ENCODE measurements at places on chromosomes 7 and 10. TPM values are rescaled to one million over a fixed set of nuclear protein-coding genes. Genes with fewer than 3 reads are reported as not detected.

Gene OR9A2
- polyA plus RNA-seq, result not detected

Gene PRPS1L1
- not detected for polyA plus RNA-seq

DNA sequence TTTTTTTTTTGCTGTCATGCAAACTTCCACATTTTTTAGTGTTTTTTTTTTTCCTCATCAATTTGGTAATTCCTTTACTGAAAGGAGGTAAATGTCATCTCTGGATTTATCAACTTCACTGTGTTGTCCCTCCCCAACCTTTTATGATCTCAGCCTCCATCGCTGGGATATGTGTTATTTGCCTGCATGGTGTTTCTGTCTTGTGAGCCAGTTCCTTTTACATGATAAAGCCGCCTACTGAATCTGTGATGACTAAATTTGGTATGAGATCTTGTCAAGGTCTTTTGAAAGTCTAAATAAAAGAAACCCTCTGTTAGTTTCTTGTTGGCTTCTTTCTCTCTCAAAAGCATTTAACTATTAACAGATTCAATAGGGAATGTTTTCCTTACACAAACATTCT is 39.3 kb downstream of the TAS2R41 start:
- no peak for DNase-seq

GRCh38 chr7:4715410-4715776 is 33.3 kb downstream of the FOXK1 start:
- DNase-seq, result no peak

GRCh38 chr10:94093286-94093905 is 99.7 kb downstream of the PLCE1 start:
- DNase-seq, result no peak

DNA sequence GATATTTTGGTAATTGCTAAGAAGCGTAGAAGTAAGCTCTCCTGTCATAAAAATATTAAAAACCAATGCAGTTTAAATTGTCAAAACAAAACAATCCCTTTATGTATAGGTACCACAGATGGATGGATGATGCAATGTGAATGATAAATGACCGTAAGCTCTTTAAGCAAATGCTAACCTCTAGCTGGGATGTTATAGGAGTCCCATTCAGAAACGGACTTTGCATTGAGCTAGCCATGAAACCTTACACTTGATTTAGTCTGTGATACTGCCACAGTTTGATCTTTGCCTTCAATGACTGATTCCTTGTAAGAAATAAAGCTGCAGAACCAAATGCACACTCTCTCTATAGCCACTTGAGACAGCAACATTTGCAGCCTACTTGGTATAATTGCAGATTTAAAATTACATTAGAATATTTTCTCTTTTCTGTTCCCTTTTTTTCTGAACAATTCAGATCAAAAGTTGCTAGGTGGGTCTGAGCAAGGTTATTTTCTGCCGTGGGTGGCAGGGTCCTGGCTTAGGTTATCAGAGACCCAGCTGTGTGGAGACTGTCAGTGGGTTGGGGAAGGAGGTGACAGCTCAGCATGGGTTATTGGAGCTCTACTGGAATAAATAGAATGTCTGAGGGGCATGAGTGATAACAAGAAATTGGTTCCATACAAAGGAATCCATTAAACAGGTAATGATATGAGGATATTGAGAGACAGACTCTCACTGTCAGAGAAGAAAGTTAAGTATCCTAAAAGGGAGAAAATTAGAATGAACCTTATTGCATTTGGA is 258.8 kb upstream of the CDC14C start:
- no peak for DNase-seq

DNA sequence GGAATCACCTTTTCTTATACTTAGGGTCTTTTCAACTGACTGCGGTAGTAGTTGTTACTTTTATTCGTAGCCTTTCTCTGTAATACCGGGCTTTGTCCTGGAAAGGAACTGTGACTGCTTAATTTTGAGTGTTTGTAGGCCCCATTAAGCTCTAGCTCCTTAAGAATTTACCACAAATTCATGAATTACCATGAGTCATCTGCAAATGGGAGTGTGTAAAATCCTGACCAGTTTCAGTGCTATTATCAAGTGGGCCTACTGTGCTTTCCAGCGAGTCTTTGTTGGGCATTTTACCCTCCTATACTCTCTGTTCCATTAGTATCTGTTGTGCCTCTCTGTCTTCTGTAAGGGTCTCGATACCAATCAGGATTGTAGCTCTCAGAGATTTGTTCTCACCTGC is 49.7 kb downstream of the ZMYND11 start:
- DNase-seq, result no peak

Gene TACR2
- polyA plus RNA-seq, result 0.47 TPM

DNA sequence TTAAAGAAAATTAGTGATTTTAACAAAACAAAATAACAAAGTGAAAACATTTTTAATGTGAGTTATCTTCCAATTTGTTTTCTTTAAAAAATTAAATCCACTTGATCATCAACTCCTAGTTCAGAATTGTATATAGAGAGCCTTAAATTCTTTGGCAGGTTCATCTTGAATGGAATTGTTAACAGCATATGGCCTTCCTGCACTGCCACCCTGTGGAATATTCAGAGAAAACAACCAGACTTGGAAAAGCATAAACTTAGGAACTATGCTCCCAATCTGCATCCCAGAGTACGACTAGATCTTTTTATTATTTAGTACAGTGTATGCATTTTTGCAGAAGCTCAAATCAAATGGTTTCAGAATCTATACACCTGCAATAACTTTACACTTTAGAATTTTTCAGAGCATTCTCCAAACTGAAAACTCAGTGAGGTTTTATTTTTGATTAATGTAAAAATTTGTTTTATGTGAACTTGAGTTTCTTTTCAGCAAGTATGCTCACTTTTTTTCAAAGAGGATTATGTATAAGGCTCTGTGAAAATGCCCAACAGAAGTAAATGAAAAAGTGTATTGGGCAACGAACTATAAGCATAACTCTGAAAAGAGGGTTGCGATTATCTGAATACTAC is 44.9 kb upstream of the ANK3 start:
- peak; percentile 20 for DNase-seq

Gene COL26A1
- 34.7 TPM for polyA plus RNA-seq

Gene IRF5
- 10.3 TPM for polyA plus RNA-seq

GRCh38 chr10:117268258-117268657 is 27.3 kb downstream of the SLC18A2 start:
- DNase-seq, result no peak

- no peak for DNase-seq
Measured at GRCh38 chr10:16384021-16384420, 52.8 kb upstream of the PTER start.

Gene HOXA6
- polyA plus RNA-seq, result 24.6 TPM

GRCh38 chr10:4059471-4060138 is 274.6 kb upstream of the KLF6 start:
- DNase-seq, result no peak

DNA sequence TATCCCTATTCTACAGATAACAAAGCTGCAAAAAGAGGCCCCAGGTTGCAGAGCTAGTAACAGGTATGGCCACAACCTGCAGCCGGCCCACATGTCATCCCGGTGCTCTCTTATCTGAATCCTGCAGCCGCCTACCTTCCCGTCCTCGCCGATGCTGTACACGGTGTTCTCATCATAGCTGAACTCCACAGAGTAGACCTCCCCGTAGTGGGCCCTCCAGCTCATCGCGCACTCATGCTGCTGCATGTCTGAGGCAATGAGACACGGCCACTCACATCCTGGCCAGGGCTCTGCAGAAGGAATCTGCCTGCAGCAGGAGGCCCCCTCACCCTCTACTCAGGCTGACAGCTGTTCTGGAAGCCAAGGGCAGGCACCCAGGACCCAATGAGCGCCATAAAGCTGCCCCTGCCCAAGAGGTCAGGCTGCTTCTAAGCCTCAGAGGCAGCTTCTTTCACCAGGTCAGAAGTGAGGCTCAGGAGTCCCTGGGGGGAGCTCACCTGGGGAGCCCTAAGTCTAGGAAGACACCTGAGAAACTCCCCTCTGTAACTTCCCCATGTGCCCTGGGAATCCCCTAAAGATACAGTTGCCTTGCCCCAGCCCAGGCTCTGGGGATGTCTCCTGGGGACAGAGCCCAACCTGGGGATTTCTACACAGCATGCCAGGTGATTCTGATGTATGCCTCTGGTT is 17.9 kb upstream of the CYREN start:
- DNase-seq, result no peak

- DNase-seq, result no peak
Measured at GRCh38 chr7:92751902-92752901, 84.2 kb downstream of the CDK6 start.

DNA sequence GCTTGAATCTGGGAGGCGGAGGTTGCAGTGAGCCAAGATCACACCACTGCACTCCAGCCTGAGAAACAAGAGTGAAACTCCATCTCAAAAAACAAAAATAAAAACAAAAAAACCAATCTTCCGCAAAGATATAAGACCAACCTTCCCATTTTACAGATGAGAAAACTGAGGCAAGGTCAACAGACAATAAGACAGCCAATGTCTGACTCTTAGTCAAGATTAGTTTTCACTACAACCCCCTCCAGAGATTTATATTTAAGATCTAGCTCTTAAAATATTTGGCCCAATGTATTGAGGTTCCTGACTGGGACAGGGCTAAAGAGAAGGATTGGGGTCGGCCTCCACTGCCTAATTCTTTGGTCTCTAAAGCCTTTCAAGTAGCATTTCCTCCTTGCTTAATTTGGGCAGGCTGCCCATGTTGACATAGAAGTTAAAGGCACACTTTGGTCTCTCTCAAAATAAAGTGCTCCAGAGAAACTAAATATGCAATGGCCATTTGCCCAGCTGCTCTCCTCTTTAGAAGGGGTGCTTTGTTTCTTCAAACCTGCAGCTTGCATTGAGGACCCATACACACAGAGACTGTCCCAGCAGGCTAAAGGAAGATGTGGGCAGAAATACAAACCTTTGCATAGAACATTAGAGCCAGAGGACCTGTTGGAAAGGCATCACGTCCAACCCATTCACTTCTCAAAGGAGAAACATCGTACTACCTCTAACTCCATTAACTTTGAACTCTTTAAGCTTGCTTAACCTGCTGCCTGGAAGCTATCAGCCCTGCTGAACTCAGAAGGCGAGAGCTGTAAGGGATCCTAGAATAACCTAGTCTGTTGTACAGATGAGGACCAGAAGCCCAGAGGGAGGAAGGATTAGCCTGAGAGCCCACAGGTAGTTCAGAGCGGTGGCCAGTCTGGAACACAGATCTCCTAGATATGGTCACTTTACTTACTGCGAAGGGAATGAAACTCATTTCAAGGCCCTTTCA is 3.9 kb downstream of the TECTB start:
- DNase-seq, result no peak

Gene MALSU1
- polyA plus RNA-seq, result 51.1 TPM

GRCh38 chr7:132095111-132095765 is 481.0 kb downstream of the PLXNA4 start:
- no peak for DNase-seq

Gene CDK13
- polyA plus RNA-seq, result 59.5 TPM

Gene PDE6C
- 0.69 TPM for polyA plus RNA-seq

Gene NPC1L1
- polyA plus RNA-seq, result 3.9 TPM

GRCh38 chr10:42938351-42938750 is 138.5 kb upstream of the RET start:
- no peak for DNase-seq

Gene ATAD1
- polyA plus RNA-seq, result 59.3 TPM

Gene TET1
- 11.1 TPM for polyA plus RNA-seq

- DNase-seq, result no peak
Measured at GRCh38 chr10:7027913-7028808, 382.7 kb downstream of the SFMBT2 start.

Gene RSPH10B2
- 0.66 TPM for polyA plus RNA-seq

Gene ANKRD30A
- not detected for polyA plus RNA-seq
